ENCODE measurements at places on chromosomes 7 and 10.

DNA sequence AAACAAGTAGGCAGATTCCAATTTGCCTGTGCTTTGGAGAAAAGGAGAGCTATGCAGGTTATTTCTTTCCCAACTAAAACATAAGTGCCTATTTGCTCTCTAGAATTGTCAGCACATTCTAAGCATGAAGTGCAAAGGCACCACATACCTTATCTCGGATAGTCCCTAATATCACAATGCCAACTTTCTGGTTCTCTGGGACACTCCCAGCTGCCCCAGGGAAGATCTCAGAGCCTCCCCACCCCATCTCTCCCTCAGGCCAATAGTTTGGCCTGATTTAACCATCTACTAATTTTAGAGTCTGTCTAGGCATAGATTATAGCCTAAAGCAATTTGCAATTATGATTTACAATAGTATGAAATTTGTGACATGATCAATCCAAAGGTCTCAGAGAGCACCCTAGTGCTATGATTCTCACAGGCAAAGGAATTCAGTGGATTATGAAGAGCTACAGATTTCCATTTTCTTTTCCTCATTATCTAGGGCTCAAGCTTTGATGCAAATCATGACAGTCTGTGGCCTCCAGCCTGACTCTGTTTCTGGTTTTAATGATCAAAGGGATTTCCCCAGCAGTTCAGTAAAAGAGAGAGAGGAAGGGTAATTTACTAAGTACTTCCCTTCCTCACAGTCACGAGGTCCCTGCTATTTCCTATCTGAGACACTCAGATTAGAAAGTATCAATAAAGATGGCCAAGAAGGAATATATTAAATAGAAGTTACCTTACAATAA lies 29.0 kb upstream of the IL6 start:
- no peak for DNase-seq

DNA sequence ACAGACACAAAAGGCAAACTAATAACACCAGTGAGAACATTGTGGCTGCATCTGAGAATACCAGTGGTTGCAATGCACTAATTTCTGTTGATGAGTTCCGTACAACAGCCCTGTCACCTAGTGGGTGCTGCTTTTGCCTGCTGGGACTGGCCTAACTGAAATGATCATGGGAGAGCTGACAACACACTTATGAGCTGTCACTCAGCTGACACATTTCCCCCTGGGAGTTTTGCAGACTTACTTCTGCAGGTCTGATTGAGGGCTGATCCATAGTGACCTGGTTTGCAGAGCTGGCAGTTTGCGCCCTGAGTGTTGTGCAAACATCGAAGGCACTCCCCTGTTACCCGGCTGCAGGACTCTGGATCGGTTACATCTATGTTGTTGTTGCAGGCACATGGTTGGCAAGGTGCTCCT lies 60.6 kb upstream of the LAMB1 start:
- no peak for DNase-seq

DNA sequence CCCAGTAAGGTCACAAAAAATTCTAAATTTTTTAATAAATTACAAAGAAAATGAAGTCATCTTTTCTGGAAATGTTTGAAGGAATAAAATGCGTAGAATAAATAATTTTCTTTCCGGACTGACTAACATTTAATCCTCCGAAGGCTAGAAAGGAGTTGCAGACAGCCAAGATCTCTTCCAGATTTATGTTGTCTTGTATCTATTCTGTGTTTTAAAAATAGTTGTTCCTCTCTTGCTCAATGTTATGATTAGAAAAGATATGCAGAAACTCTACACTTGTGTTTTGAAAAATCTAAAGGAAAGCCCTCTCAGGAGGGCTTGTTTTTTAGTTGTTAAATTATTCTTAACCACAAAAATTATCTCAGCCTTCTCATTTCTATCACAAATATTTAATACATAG lies 70.7 kb downstream of the MACC1 start:
- DNase-seq: no peak

DNA sequence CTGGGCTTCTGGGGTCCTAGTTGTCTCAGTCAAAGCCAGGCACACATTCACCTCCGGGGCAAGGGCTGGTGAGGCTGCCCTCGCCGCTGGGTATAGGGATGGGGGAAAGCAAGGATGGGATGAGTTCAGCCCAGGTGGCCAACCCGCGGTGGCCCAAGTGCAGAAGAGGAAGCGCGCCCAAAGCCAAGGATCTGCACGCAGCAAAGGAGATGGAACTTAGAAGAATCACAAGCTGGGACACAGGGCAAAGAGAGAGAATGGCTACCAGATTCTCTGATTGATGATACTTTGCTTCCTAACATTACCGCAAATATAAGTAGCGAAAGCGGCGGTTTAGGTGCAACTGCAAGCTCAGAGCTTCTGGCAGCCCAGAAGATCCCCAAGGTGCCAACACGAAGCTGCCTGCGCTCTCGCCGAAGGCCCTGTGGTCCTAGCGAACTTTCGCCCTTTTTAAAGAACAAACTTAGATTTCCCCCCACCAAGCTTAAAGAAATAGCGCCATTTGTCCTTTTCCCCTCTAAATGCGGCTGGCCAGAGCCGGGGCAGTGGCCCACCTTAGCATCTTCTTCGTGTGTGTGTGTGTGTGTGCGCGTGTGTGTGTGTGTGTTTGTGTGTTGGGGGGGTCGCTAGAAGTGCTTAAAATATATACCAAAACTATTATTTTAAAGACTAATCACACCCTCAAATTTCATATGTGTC lies 927 bp upstream of the MKX start:
- no peak for DNase-seq
